ENCODE measurements at places on chromosomes 1 and 21. TPM values are rescaled to one million over a fixed set of nuclear protein-coding genes. Genes with fewer than 3 reads are reported as not detected.

DNA sequence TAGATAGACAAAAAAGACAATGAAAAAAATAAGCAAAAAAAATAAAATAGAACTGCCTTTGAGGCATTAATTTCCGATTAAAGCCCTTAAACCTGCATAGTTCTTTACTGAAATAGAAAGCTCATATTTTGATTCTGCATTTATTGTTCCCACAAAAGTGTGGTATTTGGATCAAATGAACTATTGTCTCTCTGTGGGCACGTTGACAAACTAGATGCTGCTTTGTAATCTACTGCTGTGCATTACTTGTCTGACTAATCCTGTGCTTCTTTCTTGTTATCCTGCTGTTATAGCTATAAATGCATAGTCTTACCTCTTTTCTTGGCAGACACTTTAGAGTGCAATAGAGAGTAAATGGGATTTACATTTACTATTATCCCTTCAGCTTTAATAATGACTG is 31.4 kb upstream of the SLC35D1 start:
- no peak for DNase-seq

DNA sequence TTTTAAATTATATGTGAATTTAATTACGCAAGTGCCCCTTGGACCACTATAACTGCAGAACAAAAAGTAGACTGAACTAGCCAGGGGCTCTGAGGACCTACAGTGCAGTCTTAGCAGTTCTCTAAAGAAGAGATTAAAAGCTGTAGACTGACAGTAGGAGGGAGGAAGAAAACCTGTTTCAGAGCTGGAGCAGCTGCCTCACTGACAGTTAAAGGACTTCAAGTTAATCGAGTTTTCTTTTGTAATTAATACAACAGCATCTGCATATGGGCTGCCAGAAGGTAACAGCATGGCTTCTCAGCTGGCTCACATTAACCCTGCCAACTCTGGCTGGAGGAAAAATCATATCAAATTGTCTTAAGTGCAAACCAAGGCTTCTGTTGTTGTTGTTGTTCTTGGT is 19.9 kb downstream of the DSTYK start:
- peak; percentile 39 for DNase-seq

DNA sequence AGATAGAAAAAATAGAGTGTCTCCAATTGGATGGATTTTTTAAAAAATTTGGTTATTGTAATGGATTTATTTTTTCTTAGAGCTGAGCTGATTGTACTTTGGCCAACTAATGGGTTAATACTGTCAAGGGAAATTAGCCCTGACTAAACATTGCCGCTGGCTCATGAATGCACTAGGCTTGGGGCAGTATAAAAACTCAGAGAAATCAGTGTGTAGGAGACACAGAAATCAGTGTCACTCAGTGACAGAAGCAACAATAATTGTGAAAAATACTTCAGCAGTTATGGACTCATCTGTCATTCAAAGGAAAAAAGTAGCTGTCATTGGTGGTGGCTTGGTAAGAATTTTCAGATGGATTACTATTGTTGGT is at the start of gene KMO:
KMO (plus strand) TSS at position 217 of the 370 bp plus-strand sequence; CDS start at position 284, 67 bp downstream.
- no peak for DNase-seq

GRCh38 chr1:3657578-3658230 is 5.4 kb downstream of the TP73 start:
- DNase-seq = no peak

- DNase-seq = no peak
Observed at GRCh38 chr1:203033287-203033686, 7.0 kb downstream of the PPFIA4 start.

GRCh38 chr21:37546949-37547614 is 180.5 kb downstream of the DYRK1A start:
- no peak for DNase-seq

Gene SMIM11
- 0.66 TPM for total RNA-seq

Data from H9 (cell line).